Activated T-cell treated with anti-CD3 and anti-CD28 coated beads, Interleukin-2, amount 50 U/mL, for 48 hours (primary cell): ENCODE measurements at places on chromosomes 16 and 17.

GRCh38 chr16:81716478-81717225 lies 62.4 kb upstream of the PLCG2 start:
- no peak for DNase-seq

DNA sequence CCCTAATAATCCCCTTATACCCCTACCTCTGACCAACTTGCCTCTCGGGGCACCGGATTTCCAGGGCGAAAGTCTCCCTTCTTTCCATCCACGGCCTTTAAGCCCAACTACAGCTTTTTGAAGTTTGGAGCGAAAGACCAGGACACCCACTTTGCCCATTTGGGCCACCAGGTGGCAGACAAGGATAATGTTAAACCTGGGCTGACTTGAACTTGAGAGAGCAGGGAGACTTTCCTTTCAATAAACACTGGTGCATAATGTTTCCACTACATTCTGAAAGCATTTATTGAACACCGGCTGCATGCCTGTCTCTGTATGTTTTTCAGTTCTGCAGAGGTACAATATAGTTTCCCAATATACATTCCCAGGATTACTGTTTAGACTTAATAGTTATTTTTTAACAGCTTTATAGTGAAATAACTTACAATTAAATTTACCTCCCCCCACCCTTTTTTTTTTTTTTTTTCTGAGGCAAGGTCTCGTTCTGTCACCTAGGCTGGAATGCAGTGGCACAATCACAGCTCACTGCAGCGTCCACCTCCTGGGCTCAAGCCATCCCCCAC lies 6.9 kb upstream of the CES3 start:
- peak; percentile 89 for DNase-seq

- no peak for DNase-seq
Observed at GRCh38 chr17:65011047-65011446, 45.5 kb downstream of the GNA13 start.

- DNase-seq: no peak
Observed at GRCh38 chr17:28482551-28483199, 9.2 kb downstream of the SLC13A2 start.

- DNase-seq: no peak
Observed at GRCh38 chr16:89300311-89300975, 82.9 kb downstream of the ZNF778 start.

DNA sequence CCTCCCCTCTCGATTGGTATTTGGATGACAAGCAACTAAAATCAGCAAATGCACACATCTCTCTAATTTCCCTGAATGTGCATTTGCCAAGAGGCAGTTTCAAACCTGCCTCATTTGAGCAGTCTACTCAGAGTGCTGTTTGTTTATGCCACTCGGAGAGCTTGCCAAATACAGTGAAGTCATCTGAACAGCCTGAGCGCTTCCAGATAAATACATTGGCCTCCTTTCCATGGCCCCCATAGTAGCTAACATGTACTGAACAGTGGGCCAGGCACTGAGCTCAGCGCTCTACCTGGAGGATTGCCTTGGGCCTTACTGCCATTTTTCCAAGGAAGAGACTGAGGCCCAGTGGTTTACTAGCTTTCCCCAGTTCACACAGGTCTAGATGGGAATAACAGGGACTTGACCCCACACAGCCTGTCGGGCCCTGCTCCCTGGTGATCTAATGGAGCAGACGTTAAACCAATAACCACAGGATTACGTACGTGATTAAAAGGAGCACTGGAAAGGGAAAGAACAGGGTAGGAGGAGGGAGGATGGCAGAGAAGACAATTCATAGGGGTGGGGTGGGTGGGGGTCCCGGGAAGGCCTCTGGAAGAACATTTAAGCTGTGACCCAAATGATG lies 18.7 kb upstream of the ANKRD40CL start:
- DNase-seq: no peak

GRCh38 chr17:56616239-56616638 lies 22.7 kb downstream of the NOG start:
- DNase-seq: no peak
